ENCODE measurements at places on chromosomes 6 and 20.

DNA sequence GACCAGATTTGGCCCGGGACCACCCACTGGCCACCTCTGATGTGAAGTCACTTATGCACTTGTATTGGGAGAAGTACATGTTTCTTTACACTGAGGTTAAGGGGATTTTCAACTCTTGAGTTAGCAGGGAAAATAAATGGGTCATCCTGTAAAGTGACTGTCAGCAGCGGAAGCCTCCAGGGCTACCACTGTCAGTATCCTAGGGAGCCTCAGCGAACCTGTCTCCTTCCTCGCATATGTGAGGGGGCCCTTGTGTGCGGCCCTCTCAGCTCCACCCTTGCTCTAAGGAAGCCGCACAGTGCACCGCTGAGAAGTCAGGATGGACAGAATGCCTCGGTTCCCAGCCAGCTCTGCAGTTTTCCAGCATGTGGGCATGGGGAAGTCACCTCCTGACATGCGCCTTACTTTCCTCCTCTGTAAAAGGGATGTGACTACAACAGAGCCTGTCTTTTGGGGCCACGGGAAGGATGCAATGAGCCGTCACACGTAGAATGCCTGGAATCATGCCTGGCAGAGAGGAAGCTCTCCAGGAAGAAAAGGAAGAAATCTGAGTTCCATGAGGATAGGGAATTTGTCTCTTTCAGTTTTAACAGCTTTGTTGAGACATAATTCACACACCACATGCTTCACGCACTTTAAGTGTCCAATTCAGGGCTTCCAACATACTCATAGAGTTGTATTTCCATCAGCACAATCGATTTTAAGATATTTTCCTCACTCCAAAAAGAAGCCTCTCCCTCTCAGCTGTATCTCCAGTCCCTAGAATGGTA lies 115.4 kb downstream of the SYCP2 start:
- no peak for DNase-seq

GRCh38 chr6:119350952-119351372 lies 1.4 kb upstream of the MAN1A1 start:
- DNase-seq, result no peak

DNA sequence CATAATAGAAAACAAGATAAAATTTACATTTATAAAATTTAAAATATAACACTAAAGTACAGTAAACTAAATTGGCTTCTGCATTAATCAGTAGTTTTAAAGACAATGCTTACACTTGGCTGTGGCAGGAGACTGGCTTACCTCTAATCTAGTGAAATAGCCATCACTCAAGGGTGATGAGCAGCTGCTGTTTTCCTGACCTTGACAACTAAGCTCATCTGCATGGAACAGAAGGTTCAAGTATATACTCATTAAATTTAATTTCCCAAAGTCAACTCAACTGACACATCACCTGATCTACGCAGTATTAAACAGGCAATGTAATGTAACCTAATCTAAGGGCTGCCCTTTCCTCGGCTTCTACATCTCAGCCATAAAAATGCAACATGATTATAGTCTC lies 14.5 kb downstream of the TMX4 start:
- DNase-seq, result no peak

GRCh38 chr20:19851861-19852260 lies 93.8 kb downstream of the RIN2 start:
- no peak for DNase-seq

DNA sequence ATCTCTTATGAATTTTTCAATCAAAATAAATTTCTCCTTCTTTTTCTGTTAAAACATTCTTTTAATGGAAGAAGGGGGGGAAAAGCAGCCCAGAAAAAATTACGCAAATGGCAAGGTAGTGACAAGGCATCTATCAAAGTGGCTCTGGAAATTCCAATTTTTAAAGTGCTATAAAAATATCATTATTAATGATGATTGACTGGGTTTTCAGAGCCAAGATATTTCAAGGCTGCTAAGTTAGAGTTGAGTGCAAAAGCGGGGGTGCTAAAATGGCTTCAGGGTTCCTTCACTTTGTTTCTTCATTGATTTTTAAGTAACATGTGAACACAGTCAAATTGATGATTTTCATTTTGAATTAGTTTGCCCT lies 171.6 kb upstream of the CITED2 start:
- DNase-seq, result no peak

DNA sequence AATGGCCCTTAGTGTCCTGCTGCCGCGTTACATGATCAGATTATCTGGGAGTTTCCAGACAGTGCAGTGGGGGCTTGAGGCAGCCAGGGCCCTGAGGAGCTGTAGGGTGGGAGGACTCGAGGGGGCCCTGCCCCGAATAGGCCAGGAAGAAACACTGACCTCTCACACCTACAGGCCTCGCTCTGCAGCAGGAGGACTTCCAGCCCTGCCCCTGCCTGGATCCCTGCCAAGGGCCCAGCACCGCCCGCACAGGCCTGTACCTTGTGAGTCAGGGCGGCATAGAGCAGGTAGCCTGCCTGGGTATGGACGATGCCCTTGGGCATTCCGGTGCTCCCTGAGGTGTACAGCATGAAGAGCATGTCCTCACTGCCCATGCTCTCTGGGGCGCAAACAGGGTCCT lies 30.1 kb upstream of the APMAP start:
- no peak for DNase-seq

DNA sequence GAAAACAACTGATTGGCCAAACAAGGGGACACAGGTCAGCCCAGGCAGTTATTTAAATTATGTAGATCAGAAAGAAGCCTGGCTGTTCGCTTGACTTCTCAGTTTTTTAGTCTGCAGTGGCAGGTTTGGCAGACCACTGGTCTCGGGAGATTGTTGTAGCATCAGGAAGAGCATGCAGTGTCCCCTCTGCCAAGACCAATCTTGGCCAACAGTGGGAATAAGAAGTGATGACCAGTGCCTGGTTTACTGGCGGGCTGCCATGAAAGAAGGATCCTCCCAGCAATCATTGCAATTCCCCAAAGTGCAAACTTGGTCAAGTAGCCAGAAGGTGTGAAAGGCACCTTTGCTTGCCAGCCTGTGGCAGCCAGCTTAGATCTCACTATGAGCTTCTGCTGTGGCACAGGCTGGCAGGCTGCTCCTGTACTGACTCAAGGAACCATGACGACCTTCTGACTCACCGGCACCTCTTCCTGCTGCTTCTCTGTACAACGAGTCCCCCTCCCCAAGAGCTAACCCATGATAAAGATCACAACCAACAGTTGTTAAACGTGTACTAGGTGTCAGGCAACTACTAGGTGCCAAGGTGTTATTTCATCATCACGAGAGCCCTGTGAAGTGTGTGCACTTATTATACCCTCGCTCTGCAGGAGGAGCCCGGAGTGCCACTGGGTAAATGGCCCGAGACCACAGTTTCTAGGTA lies 76.8 kb upstream of the DUSP22 start:
- no peak for DNase-seq

DNA sequence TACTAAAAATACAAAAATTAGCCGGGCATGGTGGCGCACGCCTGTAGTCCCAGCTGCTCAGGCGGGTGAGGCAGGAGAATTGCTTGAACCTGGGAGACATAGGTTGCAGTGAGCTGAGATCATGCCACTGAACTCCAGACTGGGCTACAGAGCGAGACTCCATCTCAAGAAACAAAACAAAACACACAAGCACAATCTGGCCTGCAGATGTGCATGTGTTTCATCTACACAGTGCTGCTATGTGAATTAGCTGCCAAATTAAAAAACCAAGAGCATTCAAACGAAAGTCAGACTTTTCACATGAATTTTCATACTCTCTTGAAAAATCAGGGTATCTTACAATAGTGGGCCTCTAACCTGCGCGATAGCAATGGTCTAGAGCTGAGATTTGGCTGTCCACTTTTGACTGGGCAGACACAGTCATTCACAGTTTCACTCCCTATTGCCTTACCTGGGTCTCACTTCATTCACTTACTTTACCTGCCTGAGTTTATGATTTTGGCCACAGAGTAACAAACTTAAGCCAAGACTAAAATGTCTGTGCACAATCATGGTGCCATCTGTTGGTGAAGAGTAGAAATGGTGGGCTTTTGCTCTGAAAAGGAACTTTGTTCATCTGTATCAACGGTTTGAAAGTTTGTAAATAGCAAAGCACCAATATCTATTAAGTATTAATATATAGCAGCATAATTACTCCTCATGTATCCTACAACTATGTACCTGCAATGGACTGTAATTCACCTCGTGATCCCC lies 138.5 kb upstream of the UST start:
- DNase-seq, result no peak

- DNase-seq, result no peak
Measured at GRCh38 chr6:93799226-93799625, 379.9 kb upstream of the EPHA7 start.

- DNase-seq, result no peak
Measured at GRCh38 chr6:43835872-43836419, 65.9 kb downstream of the VEGFA start.

Measured in smooth muscle cell of the brain vasculature (primary cell).